ENCODE measurements at places on chromosomes 11 and 22. TPM values are rescaled to one million over a fixed set of nuclear protein-coding genes. Genes with fewer than 3 reads are reported as not detected.

Gene FDXACB1
- 3.3 TPM for polyA plus RNA-seq

Gene SUSD2
- polyA plus RNA-seq = 7.6 TPM

Gene RTN4RL2
- polyA plus RNA-seq = not detected

Gene OR56A1
- not detected for polyA plus RNA-seq

Gene SYCE3
- not detected for polyA plus RNA-seq

Gene EXT2
- 26.6 TPM for polyA plus RNA-seq

Gene PANX3
- not detected for polyA plus RNA-seq

Gene SCN4B
- polyA plus RNA-seq = 0.45 TPM

Gene ROBO4
- polyA plus RNA-seq = 3.8 TPM

Gene C11orf16
- 0.04 TPM for polyA plus RNA-seq

Gene GP1BB
- polyA plus RNA-seq = 2.0 TPM

DNA sequence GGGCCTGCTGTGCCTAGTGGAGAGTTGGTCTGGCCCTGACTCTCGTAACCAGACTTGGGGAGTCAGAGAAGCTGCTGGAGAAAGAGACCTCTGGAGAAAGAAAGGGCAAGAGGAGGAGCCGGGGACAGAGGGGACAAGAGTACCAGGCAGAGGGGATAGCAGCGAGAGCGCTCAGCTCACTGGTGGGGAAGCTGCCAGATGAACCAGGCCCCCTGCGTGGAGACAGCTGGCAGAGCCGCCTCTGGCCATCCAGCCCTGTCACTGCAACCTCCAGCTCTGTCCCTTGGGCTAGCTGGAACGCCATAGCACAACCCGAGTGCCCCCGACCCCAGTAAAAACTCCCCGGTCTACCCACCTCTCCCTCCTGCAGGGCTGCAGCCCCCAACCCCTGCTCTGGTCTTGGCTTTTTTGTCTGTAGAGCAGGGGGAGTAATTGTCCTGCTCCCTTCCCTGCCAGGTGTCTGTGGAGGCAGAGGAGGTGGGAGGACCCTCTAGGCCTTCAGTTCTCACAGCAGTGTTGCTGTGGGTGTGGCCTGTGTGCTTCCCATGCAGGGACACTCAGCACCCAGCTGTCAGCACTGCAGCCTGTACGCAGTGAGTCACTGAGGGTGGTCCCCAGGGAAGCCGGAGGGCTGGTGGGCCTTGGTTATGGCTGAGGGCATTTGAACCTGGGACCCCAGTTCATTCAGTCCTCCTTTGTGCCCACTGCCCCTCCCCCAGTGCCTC lies 4.8 kb upstream of the SUN2 start:
- DNase-seq = no peak

GRCh38 chr22:23579280-23579679 lies 810 bp downstream of the IGLL1 start:
- no peak for DNase-seq

- no peak for DNase-seq
Measured at GRCh38 chr22:48065892-48066291, 1303.4 kb downstream of the TBC1D22A start.

DNA sequence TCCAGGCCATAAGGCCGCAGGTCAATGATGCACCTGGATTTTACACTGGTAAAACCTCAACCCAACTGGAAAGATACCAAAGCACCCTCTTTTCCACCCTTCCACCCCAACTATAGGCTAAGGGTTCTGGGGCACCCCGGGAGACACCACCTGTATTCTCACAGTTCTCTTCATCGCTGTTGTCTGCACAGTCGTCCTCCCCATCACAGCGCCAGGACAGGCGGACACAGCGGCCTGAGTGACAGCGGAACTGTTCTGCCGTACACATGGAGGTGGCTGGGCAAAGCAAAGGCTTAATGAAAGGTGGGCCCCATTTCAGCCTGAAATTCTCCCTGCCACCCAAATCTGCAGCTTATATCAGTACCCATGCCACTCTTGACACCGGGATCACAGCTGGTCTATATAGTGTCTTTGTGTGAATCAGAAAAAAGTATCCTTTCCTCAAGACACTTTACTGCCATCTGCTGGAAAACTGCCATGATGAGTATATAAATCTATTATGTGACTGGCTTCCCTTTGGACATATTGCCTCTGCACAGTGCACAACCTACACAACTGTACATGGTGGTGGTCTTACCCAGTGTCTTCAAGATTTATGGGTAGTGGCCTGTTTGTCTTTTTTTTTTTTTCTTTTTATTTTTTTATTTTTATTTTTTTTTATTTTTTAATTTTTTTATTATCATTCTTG lies 21.5 kb downstream of the LRP4 start:
- peak; percentile 67 for DNase-seq

DNA sequence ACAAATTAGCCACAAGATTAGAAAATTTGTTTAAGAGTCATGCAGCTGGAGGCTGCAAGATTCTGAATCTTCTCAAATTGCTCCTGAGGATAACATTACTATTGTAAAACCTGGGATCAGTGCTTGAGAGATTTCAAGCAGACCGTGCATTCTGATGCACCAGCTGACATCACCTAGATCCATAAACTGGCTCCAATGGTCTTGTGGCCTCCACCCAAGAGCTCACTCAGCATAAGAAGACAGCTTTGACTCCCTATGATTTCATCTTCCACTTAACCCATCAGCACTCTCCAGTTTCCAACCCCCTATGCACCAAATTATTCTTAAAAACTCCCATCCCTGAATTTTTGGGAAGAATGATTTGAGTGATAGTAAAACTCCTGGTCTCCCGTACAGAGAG lies 1007.9 kb upstream of the TENM4 start:
- no peak for DNase-seq

GRCh38 chr11:64060861-64061444 lies 25.2 kb downstream of the FLRT1 start:
- DNase-seq = peak; percentile 68

- DNase-seq = no peak
Measured at GRCh38 chr22:23608583-23608982, 23.5 kb downstream of the DRICH1 start.

- peak; percentile 82 for DNase-seq
Measured at GRCh38 chr11:63769042-63769713, 603 bp upstream of the ZFTA start.

- DNase-seq = no peak
Measured at GRCh38 chr22:17549655-17550054, 13.6 kb upstream of the SLC25A18 start.

GRCh38 chr11:59417023-59417422 lies 9.2 kb downstream of the OR5A2 start:
- DNase-seq = no peak

DNA sequence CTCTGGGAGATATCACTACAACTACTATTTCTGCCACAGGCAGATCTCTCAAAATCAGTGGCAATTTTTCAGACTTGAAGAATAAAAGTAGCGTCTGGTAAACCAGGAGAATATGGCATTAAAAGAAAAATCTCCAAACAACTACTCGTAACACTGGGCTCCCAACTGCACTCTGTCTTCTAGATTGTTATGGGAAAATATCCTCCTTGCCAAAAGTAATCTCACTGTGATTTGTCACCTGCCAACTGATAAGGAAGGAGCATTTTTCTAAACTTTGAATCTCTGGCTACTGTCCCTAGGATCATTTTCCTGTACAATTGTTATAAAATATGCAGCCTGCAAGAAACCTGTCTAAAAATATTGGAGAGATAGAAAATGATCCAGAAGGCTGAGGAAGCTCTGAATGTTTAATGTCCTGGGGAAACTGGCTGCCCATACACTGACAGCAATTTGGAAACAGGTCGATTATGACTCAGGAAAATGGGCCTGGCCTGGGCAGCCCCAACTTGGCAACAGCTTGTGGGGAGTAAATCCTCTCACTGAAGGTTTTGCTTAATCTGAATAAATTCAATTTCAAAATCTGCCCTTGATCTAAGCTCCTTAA lies 90.5 kb upstream of the DBX1 start:
- no peak for DNase-seq

GRCh38 chr11:132245403-132246385 lies 875.3 kb downstream of the NTM start:
- no peak for DNase-seq

DNA sequence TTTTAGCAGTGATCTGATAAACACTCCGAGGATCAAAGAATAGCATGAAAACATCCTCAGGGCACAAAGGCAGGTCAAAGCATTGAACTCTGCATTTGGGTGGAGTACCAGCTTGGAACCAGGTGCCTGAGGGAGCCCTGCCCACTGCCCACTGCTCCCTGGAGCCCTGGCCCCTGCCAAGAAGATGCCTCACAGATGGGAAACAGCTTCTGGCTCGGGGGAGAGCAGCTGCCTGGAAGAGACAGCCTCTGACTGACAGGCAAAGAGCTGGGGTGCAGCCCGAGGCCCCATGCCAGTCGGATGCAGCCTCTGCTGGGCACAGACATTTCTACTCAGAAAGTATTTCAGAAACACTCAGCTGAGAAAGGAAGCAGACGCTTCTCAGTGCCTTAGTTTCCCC lies 13.2 kb downstream of the LMO1 start:
- no peak for DNase-seq

DNA sequence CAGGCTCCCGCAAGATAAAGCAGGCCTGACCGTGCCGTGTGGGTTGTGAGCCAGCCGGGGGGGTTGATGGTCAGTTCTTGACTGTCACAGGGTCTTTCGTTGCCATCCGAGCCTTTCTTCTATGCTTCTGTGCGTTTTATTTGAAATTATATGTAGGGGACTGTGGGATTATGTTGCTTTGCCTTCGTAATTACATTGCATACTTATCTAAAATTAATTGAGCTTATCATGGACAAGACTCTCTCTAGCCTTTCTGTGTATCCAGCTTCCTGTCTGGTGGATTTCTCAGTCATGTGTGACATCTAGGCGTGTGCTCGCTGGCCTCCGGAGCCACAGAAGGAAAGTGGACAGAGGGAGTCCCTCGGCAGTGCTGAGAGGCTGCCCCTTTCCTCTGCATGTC lies 93.2 kb downstream of the TBC1D22A start:
- DNase-seq = no peak

DNA sequence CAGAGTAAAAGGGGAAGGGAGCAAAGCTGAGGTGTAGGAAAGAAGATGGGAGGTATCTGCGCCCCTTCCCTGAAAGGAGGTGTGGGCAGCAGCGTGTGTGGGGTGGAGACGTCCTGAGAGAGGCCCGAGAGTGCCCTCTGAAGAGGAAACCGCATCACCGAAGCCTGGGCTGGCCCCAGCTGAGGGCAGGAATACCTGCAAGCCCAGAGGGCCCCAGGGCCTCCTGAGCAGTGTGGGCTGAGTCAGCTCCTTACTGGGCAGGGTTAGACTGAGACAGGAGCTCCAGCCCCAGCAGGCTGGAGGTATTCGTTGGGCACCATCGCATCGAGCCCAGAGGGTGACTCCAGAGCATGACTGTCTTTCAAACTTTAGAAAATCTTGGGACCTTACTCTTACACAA lies 534.0 kb upstream of the B3GAT1 start:
- DNase-seq = peak; percentile 24

DNA sequence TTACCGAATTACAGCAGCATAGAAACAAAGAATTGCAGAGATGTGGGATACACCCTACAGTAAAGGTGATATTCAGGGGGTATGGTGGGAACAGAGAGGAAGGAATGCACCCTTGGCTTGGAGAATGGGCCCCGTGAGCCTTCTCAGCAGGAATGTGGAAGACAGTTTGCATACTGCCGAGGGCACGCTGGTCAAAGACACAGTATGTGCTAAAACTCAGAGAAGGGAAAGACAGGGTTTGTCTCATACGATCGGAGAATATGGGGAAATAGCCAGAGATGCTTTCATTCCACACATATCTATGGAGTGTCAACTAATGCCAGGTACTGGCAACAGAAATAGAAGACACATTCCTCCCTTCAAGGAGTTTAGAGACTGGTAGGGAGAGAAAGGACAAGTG lies 36.9 kb downstream of the UBASH3B start:
- no peak for DNase-seq

- no peak for DNase-seq
Measured at GRCh38 chr22:47228767-47229166, 466.3 kb downstream of the TBC1D22A start.

- peak; percentile 91 for DNase-seq
Measured at GRCh38 chr22:38257650-38258250, 15.1 kb downstream of the TMEM184B start.

DNA sequence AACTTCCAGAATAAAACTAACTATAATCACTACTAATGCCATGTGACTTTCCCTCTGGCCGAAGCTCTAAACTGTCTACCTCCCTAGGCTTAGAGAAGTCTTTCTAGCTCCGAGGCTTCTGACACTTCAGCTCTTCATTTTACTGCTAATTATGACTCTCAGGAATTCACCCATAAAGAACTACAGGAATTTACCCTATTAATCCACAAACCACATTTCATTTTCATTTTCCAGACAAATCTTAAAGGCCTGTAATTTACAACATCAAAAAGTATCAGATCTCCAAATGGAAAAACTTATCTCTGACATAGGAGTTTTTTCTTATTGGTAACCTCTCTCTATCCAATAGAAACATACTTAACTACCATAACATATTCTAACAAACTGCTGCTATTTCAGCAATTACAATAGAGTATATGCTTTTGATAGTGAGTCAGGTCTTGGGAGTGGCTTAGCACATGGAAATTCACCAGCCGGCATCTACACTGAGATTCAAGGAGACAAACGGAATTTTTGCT lies 33.4 kb downstream of the MRTFA start:
- peak; percentile 16 for DNase-seq

DNA sequence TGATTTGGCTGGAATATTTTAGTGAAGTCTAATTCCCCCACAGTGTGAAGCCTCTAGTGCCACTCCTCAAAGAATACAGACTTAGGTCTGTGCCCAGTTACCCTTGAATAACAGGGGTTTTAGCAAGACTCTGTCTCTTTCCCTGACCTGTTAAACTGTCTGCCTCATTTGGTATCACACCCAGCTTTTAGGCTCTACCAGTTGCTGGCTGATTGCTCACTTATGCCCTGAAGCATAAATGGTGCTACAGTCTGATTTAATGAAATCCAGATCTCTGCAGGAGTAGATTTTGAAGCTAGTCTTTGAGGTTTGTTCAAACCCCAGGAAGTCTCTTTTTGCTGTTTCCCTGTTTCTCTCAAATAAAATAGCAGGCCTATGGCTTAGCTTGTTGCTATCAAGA lies 45.2 kb upstream of the LIPT2 start:
- DNase-seq = no peak

DNA sequence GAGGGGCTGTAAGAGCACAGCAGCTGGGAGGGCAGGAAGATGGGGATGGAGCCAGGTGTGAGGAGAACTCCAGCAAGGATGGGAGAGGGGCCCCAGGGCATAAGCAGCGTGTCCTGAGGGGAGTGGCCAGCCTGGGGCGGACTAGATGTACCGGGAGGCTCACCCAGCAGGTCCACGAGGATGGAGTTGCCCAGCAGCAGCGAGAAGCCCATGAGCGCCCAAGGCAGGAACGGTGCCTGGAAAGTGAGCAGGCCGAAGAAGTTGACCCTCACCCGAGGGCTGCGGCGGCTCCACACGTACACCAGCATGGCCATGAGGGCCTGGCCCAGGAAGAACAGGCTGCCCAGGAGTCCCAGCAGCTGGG lies 1.3 kb downstream of the DERL3 start:
- no peak for DNase-seq

DNA sequence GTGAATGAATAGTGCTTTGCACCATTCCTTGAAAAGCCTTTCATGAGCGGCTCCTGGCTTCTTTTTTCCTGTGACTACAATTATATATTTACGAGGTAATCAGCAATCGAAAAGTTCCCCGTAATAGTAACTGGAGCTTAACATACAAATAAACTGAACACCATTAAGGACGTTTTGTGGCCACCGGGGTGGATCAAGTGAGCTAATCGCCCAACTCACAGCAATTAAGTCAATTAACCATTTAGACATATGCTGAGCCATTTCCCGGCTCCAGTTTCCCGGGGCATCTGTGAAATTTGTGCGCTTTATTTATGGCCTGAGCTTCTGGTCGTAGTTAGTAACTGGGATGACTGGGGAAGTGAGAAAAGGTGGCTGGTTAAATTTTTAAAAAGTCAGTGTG lies 465.2 kb downstream of the MIAT start:
- no peak for DNase-seq

Measured in small intestine (tissue), 16 donors.